Stimulated activated CD4-positive, alpha-beta T cell treated with anti-CD3 and anti-CD28 coated beads, Interleukin-1b, Interleukin-23, amount 100 ng/mL, for 4 hours (primary cell): ENCODE measurements at places on chromosomes 13 and 19.

- no peak for DNase-seq
Measured at GRCh38 chr13:44160591-44161191, 212.9 kb upstream of the SERP2 start.

- no peak for DNase-seq
Measured at GRCh38 chr13:88586263-88586662, 915.1 kb downstream of the SLITRK5 start.

DNA sequence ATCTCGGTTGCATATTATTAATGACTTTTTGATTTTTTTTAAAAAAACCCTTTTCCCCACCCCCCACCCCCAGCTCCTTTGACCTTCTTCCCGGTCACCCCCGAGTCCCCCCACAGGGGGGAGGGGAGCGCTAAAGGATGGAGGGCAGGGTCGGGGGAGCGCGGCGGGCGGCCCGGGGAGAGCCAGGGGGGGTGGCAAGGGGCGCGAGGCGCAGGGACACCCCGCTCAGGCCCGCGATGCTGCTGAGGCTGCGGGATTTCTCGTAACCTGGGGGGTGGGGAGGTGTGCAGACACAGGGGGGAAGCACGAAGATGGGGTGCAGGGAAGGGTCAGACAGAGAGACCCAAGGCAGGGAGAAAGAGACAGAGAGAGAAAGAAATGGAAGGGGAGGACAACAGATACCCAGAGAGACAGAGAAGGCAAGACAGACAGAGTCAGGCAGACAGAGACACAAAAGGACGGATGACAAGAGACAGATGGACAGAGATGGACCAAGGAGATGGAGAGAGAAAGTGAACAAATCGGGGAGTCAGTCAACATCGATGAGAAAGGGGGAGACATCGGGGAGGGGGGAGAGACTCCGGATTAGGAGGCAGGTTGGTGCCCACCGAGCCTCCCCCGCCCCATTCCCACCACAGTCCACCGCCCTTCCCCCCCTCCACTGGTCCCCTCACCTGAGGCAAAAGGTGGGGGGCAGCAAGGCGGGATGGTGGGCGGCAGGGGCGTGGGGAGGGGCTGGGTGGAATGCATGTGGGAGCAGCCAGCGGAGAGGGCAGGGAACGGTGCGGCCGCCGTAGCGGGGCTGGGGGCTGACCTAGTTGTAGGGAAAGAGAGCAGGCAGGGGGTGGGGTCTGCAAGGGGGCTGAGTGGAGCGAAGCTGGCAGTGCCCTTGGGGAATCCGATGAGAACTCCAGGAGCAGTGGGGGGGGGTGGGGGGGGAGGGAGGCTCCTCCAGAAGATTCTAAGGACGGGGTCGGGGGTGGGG lies 14.2 kb downstream of the KCNC3 start:
- DNase-seq = no peak

- no peak for DNase-seq
Measured at GRCh38 chr13:46531953-46532352, 21.0 kb upstream of the LRCH1 start.

GRCh38 chr13:60837806-60838205 lies 440.8 kb downstream of the TDRD3 start:
- DNase-seq = no peak

GRCh38 chr19:54014920-54015560 lies 23.6 kb downstream of the CACNG6 start:
- DNase-seq = no peak

DNA sequence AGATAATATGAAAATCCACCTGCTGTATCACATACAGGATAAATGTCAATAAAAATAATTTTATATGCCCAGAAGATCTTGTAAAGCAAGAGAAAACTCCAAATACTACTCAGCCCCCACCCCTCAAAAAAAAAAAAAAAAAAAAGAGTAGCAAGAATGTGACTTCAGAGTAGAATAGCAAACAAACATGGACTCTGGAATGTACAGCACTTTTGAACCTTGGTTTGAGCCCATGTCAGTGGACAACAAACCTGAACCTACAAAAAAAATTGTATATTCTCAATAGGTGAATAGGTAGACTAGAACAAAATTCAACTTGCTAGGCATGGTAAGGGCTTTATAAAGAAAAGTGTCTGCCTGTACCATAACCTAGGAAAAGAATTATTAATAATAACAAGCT lies 428.0 kb downstream of the SLITRK6 start:
- DNase-seq = no peak
